ENCODE measurements at places on chromosomes 4 and X. TPM values are rescaled to one million over a fixed set of nuclear protein-coding genes. Genes with fewer than 3 reads are reported as not detected.
A peak's percentile ranks its signal among the peaks of the same experiment; 100 is the strongest.

DNA sequence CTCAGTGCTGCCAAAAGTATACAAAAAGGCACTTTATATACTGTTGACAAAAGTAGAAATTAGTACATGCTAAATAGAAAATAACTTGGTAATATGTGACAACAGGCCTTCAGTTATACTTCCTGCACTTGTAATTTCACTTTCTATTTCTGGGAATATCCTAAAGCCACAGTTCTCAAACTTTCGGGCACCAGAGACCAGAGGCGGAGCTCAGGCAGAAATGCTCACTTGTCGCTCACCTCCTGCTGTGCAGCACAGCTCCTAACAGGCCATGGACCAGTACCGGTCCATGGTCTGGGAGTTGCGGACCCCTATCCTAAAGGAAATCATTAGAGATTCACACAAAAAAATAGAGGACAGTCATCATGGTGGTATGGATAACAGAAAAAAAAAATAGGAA is 25.7 kb downstream of the ACSL4 start:
- H3K4me1 ChIP-seq, result peaks cover 3% of the 10 kb centered on the region
- H3K4me3 ChIP-seq, result no peak overlapping the region
- no peaks in the 10 kb centered on the region for H3K36me3 ChIP-seq
- H3K27ac ChIP-seq, result no peak overlapping the region
- no peaks in the 10 kb centered on the region for H3K27me3 ChIP-seq

CDK16 gene
- 103 TPM for total RNA-seq

COL25A1 gene
- total RNA-seq, result 22.7 TPM

GRCh38 chrX:154419189-154419588 is 7.8 kb downstream of the TAFAZZIN start:
- peaks cover 2% of the 10 kb centered on the region for H3K4me1 ChIP-seq
- H3K4me3 ChIP-seq, result no peak overlapping the region
- H3K27ac ChIP-seq, result no peak overlapping the region

DNA sequence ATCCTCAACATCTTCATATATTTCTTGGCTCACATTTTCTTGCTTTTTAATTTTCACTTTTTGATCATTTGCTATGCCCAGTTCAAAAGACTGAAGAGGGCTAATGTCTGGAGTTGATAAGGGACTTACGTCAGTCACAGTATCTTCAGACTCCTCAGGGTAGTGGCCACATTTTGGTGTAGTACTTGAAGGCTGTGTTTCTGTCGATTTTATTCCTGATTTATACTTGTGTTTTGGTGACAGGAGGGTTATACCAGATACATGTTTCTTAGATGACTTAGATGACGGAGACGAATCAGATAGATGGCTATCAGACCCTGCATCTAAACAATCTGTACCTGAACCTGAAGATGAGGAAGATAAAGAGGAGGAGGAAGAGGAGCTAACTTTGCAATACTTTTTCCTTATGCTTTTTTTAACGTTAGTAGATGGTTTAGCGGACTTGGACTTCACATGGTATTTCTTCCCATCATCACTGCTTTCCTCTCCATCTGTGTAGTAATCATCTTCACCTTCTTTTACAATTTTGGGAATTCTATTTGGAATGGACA is 13.4 kb downstream of the CFAP97 start:
- H3K36me3 ChIP-seq, result peaks cover 3% of the 10 kb centered on the region
- H3K4me1 ChIP-seq, result peaks cover 6% of the 10 kb centered on the region
- DNase-seq, result no peak
- no peak overlapping the region for H3K4me3 ChIP-seq
- no peak overlapping the region for H3K27ac ChIP-seq

ATP10D gene
- 9.3 TPM for total RNA-seq

DNA sequence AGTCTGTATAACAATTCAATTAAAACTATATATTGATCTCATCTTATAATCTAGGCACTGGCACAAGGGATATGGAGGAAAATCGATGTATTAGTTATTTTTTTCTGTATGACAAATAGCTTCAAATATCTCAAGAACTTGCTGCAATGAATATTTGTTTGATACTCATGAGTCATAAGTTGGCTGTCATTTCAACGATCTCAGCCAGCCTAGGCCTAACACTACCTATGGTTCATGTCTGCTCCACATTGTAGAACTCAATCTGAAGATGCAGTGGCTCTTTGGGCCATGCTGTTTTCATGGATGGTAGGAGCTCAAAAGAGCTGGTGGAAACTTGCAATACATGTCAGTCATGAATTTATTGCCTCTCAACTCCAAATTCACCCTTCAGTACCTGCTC is 44.7 kb downstream of the MAGEB17 start:
- no peak overlapping the region for H3K4me3 ChIP-seq
- DNase-seq, result no peak

GRCh38 chr4:102825261-102826091 is 1.9 kb downstream of the UBE2D3 start:
- peaks cover 17% of the 10 kb centered on the region for H3K27me3 ChIP-seq
- no peak overlapping the region for H3K27ac ChIP-seq
- no peak overlapping the region for H3K4me3 ChIP-seq
- DNase-seq, result peak; percentile 48

- no peaks in the 10 kb centered on the region for H3K4me1 ChIP-seq
- H3K27ac ChIP-seq, result no peak overlapping the region
- no peak for DNase-seq
- H3K4me3 ChIP-seq, result no peak overlapping the region
- no peaks in the 10 kb centered on the region for H3K27me3 ChIP-seq
- H3K36me3 ChIP-seq, result no peaks in the 10 kb centered on the region
These were observed 28.4 kb downstream of the STBD1 start for GRCh38 chr4:76334885-76335284.

GRCh38 chrX:40092808-40093435 is 4.8 kb downstream of the BCOR start:
- H3K36me3 ChIP-seq, result peaks cover 4% of the 10 kb centered on the region
- DNase-seq, result no peak
- H3K27ac ChIP-seq, result peak overlapping the region; percentile 55
- H3K4me1 ChIP-seq, result peaks cover 45% of the 10 kb centered on the region
- peak overlapping the region; percentile 50 for H3K4me3 ChIP-seq

Measured in endothelial cell (in vitro differentiated cells).